IMR-90 (cell line): ENCODE measurements at places on chromosomes 12 and 14. TPM values are rescaled to one million over a fixed set of nuclear protein-coding genes. Genes with fewer than 3 reads are reported as not detected.
A peak's percentile ranks its signal among the peaks of the same experiment; 100 is the strongest.

Gene PCED1B
- total RNA-seq: 0.28 and 0.36 TPM in 2 replicates

GRCh38 chr12:25730489-25731349 lies 177.6 kb upstream of the LMNTD1 start:
- DNase-seq: no peak
- no peak overlapping the region for H3K4me3 ChIP-seq
- H3K27ac ChIP-seq: no peak overlapping the region
- no peaks in the 10 kb centered on the region for H3K27me3 ChIP-seq

DNA sequence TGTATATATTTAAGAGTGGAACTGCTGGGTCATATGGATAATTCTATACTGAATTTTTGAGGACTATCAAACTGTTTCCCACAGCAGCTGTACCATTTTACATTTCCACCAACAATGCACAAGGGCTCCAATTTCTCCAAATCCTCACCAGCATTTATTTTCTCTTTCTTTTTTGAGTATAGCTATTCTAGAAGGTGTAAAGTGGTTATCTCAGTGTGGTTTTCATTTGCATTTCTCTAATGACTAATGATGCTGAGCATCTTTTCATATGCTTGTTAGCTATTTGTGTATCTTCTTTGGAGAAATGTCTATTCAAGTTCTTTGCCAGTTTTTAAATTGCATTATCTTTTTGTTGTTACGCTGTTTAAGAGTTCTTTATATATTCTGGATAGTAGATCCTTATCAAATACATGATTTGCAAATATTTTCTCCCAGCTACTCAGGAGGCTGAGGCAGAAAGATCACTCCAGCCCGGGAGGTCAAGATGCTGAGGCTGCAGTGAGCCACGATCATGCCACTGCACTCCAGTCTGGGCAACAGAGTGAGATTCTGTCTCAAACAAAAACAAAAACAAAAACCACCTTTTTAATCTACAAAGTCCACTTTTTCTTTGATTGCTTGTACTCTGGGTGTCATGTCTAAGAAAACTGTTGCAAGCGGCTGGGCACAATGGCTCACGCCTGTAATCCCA lies 32.8 kb downstream of the GTF2A1 start:
- DNase-seq: no peak
- no peaks in the 10 kb centered on the region for H3K27me3 ChIP-seq
- H3K4me3 ChIP-seq: no peak overlapping the region
- no peak overlapping the region for H3K27ac ChIP-seq

Gene PPP1R13B
- total RNA-seq: 1.6 and 2.2 TPM in 2 replicates

DNA sequence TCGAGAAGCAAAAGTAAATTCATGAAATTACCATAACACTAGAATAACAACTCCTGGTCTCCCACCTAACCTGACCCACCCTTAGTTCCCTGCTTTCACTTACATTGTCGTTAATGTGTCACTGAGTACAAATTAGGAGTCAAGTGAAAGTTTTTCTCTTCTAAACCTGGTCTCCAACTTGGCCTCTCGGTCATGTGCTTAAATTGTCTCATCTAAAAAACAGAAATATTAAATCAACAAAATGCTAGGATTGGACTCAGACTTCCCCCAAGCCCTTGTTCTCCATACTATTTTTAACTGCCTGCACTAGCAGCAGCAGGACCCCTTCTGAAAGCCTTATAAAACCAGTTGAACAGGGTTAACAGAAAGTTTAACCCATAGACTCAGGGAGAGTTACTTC lies 1.8 kb upstream of the BTG1 start:
- peaks cover 19% of the 10 kb centered on the region for H3K36me3 ChIP-seq
- peak overlapping the region; percentile 54; the same call in 1 of the 2 replicates for H3K27ac ChIP-seq
